ENCODE measurements at places on chromosomes 2 and 18. TPM values are rescaled to one million over a fixed set of nuclear protein-coding genes. Genes with fewer than 3 reads are reported as not detected.

Gene CUL3
- total RNA-seq, result 63.0 TPM

Gene FSHR
- not detected for total RNA-seq

Gene ADGRF3
- total RNA-seq, result 0.23 TPM

Gene PLB1
- total RNA-seq, result not detected

Gene DYNAP
- total RNA-seq, result not detected

Gene ABCG8
- not detected for total RNA-seq

Gene KIF3C
- 10.7 TPM for total RNA-seq

Gene AGXT
- total RNA-seq, result not detected

Gene DCC
- total RNA-seq, result not detected

Gene ALLC
- total RNA-seq, result not detected

Gene SGPP2
- 7.5 TPM for total RNA-seq

Gene RNPEPL1
- 14.8 TPM for total RNA-seq

Gene SATB2
- total RNA-seq, result 5.4 TPM

Gene CYP20A1
- 16.4 TPM for total RNA-seq

Gene SCN3A
- total RNA-seq, result 0.24 TPM

Gene AQP4
- not detected for total RNA-seq

Gene CHRND
- not detected for total RNA-seq

Gene KCNG3
- 0.51 TPM for total RNA-seq

Gene OXER1
- not detected for total RNA-seq

Gene EFR3B
- 0.71 TPM for total RNA-seq

All from Caki2 (cell line).